ENCODE measurements at places on chromosomes 7 and 10.
A peak's percentile ranks its signal among the peaks of the same experiment; 100 is the strongest.

DNA sequence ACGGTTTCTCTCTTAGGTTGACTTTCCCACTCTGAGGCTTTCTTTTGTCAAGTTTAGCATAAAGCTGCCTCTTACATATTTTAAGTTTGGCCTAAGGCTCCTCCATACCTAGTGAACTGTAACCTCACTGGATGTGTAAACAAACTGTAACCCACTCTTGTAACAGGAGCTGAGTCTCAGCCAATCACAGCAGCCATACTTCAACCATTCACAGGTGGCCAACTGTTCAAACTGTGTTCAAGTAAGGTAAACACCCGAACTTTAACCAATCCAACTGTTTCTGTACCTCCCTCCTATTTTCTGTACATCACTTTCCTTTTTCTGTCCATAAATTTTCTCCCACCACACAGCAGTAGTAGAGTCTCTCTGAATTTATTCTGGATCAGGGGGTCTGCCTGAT is 7.7 kb upstream of the NRBF2 start:
- DNase-seq: no peak

DNA sequence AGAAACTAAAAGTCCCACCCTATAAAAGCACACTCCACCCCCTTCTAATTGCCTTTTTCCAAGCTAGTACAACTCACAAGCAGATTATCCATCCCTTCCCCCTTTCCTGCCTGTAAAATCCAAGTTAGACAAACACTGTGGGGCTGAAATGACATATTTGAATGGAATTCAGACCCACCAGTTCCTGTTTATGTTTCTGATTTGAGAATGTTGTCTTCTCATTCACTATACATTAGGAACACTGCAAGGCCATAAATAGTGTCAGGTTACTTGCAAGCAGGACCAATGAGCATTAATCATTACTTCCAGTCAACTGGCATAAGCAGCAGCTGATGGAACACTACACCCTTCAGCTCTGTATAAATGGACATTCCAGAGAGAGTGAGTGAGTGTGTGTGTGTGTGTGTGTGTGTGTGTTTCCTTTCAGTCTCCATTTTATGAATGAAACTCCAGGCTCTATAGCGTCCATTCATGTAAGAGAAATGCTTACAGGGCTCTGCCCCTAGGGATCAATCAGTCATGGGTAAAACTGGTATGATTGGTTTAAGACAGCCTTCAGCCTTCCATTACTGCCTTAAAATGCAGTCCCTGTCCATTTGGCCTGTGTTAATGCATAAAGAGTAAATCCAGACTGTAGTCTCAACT is 69.3 kb downstream of the ETV1 start:
- peak; percentile 96 for DNase-seq

DNA sequence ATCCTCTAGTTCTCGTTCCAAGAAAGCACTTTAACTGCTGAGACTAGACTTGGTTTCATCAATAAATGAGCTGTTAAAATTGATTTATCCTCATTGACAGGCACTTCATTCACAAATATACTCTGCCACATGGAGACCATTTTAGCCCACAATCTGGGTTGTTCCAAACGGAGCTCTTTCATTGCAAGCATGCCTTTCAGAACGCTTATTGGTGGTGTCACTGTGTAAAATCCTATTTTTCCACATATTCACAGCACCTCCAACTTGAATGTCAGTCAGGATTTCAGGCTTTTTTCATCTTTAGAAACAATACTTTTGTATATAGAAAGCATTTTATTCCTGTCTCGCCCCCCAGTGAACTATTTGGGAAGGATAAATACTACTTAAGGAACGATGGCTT is 424.7 kb upstream of the NRP1 start:
- DNase-seq: no peak

DNA sequence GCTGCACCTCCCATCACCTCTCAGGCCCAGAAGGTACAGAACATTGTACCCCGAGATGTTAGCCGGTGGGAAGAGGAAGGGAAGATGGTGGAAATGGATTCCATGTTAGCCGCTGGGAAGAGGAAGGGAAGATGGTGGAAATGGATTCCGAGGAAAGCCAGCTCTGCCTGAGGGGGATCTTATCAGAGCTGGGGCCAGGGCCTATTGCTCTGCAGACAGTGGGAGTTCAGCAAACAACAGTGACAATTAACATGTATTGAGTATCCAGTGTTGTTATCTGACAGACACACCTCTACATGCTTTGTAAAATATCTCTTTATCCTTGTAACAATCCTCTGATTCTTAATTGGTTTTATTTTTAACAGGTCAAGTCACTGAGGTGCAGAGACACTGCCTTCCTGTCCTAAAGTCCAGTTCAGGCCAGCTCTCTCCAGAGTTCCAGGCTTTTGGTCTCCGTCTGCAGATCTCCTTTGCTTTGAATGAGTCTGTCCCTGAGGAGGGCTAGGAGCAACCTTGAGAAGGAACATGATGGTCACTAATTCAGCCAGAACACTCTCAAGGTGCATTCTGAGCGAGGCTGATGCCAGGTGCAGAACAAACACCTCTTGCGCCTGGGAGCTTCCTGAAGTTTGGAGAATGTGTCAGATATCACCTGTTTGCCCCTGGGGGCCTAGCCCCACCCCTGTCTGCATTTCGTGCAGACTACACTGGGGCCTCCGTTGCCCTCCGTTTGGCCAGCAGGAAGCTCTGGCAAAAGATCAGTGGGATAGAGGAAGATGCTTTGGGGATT is 82.4 kb upstream of the PODXL start:
- no peak for DNase-seq

GRCh38 chr7:48292949-48293348 is 121.7 kb downstream of the ABCA13 start:
- DNase-seq: no peak

- no peak for DNase-seq
Measured at GRCh38 chr10:88226891-88227290, 356.2 kb downstream of the RNLS start.

- DNase-seq: peak; percentile 14
Measured at GRCh38 chr7:152512706-152513105, 76.9 kb upstream of the KMT2C start.

- no peak for DNase-seq
Measured at GRCh38 chr10:95509251-95509650, 51.9 kb downstream of the SORBS1 start.

DNA sequence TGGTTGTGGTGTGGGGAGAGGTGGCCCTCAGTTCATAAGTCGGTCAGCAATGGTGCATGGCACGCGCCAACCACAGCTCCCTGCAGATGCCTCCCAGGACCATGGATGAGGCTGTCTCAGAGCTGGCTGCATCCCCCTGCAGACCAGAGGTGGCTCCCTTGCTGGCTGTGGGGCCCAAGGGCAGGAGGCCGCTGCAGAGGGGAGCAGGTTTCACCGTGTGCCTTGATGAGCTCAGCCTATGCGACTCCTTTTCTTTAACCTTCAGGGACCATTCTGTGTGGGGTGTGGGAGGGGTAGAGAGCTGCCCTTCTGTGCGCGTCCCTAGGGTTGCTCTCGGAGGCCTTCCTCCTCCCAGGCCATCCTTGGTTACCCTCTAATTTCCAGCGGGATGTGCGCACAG is 152.4 kb downstream of the ACTR3B start:
- no peak for DNase-seq

DNA sequence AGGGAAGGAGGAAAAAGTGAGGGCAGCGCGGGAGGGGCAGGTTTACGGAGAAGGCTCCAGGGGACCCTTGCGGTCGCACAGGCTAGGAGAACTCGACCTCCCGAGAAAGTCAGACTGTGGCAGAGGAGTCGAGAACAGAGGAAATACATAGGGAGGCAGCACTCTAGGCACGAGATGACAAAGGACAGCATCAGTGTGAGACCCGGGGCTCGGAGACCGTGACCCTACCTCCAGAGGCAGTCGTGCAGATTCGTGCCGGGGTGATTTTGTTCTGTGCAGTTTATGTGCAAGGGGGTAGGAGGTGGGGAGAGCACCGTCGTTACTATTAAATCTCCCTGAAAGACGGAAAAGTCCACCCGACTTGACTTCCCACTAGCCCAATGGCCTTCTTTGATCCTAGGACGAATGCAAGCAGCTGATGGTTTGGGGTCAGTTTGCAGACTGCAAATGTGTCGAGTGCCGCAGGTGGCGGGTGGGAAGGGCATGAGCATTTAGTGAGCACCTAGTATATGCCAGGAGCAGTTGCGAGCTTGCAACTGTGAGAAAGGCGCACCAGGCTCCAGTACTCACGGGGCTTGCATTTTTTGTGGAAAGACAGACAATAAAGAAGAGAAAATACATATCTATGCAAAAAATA is 674 bp upstream of the OSBPL3 start:
- peak; percentile 67 for DNase-seq

GRCh38 chr7:116495736-116496135 is 3.8 kb upstream of the CAV2 start:
- DNase-seq: peak; percentile 96

GRCh38 chr10:112722758-112723157 is 227.3 kb upstream of the TCF7L2 start:
- DNase-seq: no peak

DNA sequence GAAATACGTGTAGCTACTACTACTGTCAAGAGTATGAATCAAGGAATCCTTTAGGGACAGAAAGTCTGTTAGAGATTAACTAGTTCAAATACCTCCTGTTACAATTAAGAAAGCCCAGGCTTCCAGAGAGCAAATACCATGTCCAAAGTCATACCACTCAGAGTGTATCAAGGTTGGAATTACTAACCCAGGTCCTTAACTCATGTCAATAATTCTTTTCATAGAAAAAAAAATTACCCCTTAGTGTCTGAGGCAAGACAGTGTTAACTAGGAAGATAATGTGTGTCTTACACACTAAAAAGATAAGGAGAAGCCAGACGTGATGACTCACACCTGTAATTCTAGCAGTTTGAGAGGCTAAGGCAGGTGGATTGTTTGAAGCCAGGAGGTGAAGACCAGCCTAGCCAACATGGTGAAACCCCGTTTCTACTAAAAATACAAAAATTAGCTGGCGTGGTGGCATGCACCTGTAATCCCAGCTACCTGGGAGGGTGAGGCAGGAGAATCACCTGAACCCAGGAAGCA is 423.4 kb downstream of the SORCS1 start:
- DNase-seq: no peak

DNA sequence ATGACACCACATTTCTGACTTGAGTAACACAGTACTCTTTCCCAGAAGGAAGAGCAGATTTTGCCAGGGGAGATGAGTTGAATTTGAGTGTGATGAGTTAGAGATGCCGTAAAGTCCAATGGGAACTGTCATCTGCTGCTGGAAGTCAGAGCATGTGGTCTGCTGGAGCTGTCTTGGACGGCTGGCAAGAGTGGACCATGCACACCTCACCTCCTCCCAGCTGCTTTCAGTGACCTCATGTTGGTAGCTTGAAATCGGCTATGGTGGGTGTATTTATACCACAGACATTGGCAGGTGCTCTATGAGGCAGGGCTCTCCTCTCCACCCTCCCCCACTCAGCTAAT is 82.3 kb downstream of the COL13A1 start:
- DNase-seq: no peak

DNA sequence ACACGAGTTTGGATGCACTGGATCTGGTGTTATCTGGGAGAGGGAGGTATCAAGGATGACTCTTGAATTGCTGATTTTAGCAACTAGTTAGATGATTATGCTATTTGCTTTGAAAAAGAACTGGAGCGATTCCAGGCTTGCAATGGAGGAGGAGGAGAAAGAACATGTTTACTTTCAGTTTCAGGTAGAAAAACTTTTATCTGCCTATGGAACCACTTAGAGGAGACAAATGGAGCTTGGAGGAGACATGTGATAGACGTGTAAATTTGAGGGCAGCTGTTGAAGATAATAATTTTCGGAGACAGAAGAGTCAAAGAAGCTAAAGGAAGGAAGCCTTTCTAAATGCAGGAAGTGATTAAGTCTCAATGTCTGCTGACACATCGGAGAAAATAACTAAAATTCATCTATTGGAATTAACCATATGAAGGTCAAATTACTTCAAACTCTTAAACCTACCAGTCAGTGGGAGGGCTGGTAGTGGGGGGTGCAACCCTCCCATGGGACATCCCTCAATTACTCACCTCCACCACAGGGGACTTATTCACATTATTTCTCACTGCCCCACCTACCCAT is 56.4 kb upstream of the GNAI1 start:
- DNase-seq: peak; percentile 21

DNA sequence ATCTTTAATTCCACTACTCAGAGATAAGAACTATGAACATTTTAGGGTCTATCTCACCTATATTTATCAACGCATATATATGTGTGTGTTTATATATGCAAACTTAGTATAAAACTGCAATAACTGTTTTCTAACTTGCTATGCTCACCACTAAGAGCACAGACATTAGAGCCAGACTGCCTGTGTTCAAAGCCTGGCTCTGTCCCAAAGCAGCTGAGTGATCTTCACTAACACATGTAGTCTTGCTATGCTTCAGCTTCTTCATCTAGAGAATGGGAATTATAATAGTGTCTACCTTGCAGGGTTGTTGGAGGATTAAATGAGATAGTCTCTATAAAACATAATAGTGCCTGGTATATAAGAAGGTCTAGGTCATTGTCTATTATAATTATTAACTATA is 165.5 kb downstream of the MAGI2 start:
- DNase-seq: no peak

GRCh38 chr10:58968389-58968755 is 208.1 kb upstream of the PHYHIPL start:
- no peak for DNase-seq

GRCh38 chr7:41162612-41163011 is 540.3 kb downstream of the INHBA start:
- no peak for DNase-seq

DNA sequence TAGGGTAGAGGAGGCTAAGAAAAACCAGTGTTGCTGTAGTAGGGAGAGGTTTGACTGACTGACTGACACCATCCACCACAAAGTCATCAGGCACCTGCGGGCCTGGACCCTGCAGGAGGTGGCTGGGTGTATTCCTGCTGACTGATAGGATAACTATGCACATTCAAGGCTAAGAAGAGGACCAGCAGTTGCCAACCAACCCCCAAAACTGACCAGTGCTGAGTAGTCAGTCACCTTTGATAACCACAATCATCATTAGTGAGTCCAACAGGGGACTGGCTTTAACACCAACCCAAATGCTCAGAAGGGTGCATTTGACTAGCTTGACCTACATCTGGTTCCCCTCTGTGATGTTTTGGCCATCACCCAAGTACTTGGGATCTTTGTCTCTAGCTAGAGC is 30.5 kb downstream of the PLXNA4 start:
- no peak for DNase-seq

DNA sequence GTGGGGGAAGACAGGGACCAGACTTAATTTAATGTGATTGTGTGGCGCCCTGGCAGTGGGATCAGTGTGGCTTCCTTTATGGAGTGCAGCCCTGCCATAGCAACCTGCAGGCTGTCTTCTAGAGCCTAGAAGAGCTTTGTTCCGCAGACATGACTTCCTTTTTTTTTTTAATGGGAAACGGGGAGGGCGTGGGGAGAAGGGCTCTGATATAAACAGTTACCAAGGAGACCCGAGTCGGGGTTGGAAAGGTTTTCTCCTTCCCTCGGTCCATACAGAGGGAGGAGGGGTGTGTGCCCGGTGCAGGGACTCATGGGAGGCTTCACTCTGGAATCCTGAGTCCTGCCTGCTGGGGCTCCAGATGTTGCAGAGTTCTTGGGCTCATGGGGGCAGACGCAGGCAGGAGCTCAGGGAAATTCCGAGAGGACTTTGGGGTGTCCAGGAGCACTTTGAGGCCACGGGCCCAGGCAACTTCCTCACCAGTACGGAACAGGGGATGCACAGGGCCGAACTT is 26.9 kb downstream of the TMEM120A start:
- no peak for DNase-seq

Measured in MCF 10A (cell line).